Tibial nerve (tissue), 4 donors: ENCODE measurements at places on chromosomes 2 and 18. TPM values are rescaled to one million over a fixed set of nuclear protein-coding genes. Genes with fewer than 3 reads are reported as not detected.

DNA sequence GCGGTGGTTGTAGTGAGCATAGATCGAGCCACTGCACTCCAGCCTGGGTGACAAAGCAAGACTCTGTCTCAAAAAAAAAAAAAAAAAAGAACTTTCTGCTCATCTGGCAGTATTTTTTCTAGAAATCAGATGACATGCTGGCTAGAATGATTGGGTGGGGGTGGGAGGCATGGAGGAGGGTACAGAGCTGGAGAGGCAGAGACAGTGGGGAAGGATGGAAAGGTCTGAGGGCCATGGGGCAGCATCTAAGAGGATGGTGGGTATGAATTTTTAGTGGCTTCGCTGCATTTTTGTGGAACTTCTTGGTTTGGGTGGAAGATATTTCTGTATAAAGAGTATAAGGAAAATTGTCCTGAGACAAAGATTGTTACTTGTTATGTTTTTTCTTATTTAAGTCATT lies 23.3 kb downstream of the ARMC9 start:
- no peaks in the 10 kb centered on the region for H3K36me3 ChIP-seq
- H3K27me3 ChIP-seq = no peaks in the 10 kb centered on the region
- no peak for DNase-seq
- H3K4me1 ChIP-seq = no peaks in the 10 kb centered on the region
- H3K4me3 ChIP-seq = no peak overlapping the region
- peak overlapping the region; percentile 66 for H3K27ac ChIP-seq

DNA sequence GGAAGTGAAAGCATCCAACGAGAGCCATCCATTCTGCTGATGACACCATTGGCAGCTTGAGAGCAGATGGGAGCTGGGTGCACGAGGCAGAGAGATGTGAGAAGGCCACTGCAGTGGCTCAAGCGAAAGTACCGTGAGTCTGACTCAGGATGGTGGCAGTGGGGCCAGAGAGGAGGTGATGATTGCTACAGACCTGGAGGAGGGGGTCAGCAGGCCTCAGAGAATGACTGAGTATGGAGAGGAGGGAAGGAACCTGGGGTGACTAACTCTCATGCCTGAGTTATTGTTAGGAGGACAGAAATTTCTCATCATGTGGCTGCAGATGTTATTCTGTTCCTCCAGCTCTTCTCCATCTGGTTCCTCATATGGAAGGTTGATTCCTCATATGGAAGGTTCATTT lies 8.8 kb upstream of the ZBTB7C start:
- H3K4me3 ChIP-seq = no peak overlapping the region
- DNase-seq = no peak
- H3K4me1 ChIP-seq = peaks cover 8% of the 10 kb centered on the region
- H3K27ac ChIP-seq = no peak overlapping the region
- no peaks in the 10 kb centered on the region for H3K27me3 ChIP-seq

The STPG4 gene
- total RNA-seq = not detected

- no peak for DNase-seq
- H3K36me3 ChIP-seq = no peaks in the 10 kb centered on the region
- no peak overlapping the region for H3K4me3 ChIP-seq
- peak overlapping the region; percentile 40 for H3K27ac ChIP-seq
- no peaks in the 10 kb centered on the region for H3K4me1 ChIP-seq
- H3K27me3 ChIP-seq = no peaks in the 10 kb centered on the region
Measured at GRCh38 chr2:219002395-219003266, 9.4 kb upstream of the CRYBA2 start.

- H3K4me3 ChIP-seq = no peak overlapping the region
- no peaks in the 10 kb centered on the region for H3K4me1 ChIP-seq
- H3K27ac ChIP-seq = no peak overlapping the region
Measured at GRCh38 chr2:125707611-125708010, 948.3 kb upstream of the GYPC start.

The KCNIP3 gene
- total RNA-seq = 61.2 TPM

The WNT10A gene
- 0.39 TPM for total RNA-seq

- no peaks in the 10 kb centered on the region for H3K27me3 ChIP-seq
- H3K27ac ChIP-seq = no peak overlapping the region
- no peak overlapping the region for H3K4me3 ChIP-seq
- no peaks in the 10 kb centered on the region for H3K4me1 ChIP-seq
Measured at GRCh38 chr18:12554796-12555388, 103.0 kb downstream of the SPIRE1 start.

DNA sequence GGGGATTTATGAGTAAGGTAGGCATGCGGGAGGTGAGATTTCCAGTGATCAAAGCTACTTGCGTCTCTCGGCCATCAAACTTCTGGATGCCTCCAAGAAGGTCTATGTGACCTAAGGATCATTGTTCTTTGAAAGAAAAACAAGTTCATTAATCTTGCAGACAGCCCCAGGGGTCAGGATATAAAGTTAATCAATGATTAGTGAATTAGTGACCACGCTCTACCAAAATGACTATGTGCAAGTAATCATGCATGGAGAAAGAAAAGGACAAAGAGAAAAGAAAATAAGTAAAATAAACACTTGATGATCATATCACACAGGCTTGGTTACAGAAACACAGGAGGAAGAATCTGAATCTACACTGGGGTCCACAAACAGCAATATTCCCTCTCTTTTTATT lies 42.5 kb upstream of the BCL11A start:
- no peaks in the 10 kb centered on the region for H3K4me1 ChIP-seq
- no peak overlapping the region for H3K4me3 ChIP-seq
- H3K27ac ChIP-seq = no peak overlapping the region
- no peaks in the 10 kb centered on the region for H3K36me3 ChIP-seq
- H3K27me3 ChIP-seq = no peaks in the 10 kb centered on the region
- DNase-seq = no peak

The BMPR2 gene
- total RNA-seq = 53.3 TPM

The BCL2 gene
- 79.1 TPM for total RNA-seq

DNA sequence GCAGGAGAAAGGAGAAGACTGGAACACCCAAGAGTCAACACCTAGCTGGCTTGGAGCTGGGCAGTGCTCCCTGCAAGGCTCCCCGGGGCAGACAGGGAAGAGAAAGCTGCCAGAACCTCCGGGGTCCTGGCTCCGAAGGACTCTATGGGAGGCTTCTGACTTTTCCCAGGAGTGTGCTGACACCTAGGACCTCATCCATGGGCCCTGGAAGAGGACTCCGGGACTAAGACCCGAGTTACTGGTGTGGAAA lies 37.8 kb upstream of the ATP6V1B1 start:
- no peaks in the 10 kb centered on the region for H3K36me3 ChIP-seq
- no peak overlapping the region for H3K4me3 ChIP-seq
- DNase-seq = no peak
- peaks cover 46% of the 10 kb centered on the region for H3K4me1 ChIP-seq

DNA sequence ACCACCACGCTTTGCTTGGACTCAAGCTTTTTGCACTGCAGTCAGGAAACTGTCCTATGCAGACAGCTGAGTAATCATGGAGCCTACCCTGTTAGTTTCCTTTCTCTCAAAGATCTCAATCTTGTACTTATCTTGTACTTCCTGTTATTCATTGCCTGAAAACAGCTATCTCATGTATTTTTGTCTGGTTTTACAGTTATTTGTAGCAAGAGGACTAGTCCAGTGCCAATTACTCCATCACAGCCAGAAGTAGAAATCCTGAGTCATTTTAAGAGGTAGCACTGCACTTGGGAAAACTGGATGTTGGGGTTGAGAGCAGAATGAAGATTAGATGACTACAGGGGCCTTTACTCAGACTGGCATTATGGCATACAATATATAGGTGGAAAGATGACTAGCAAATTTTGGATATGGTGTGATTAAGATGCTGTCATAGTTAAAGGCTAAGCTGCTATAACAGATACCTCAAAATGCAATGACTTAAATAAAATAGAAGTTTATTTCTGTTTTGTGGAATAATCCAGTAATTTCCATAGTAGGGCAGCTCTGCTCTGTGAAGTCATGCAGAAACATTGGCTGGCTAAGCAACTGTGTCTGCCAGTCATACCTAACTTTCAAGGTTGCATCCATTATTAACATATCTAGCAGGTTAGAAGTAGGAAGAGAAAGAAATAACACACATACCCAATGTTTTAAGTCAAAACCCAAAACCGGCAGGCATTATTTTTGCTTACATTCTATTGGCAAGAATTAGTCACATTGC lies 21.1 kb upstream of the CHMP3 start:
- no peaks in the 10 kb centered on the region for H3K4me1 ChIP-seq
- no peak overlapping the region for H3K4me3 ChIP-seq
- H3K27me3 ChIP-seq = no peaks in the 10 kb centered on the region
- H3K27ac ChIP-seq = no peak overlapping the region

- H3K27ac ChIP-seq = no peak overlapping the region
- H3K4me3 ChIP-seq = no peak overlapping the region
- H3K27me3 ChIP-seq = no peaks in the 10 kb centered on the region
Measured at GRCh38 chr2:5391362-5391761, 300.8 kb upstream of the SOX11 start.

- DNase-seq = peak; percentile 48
- peak overlapping the region; percentile 86 for H3K4me3 ChIP-seq
- no peaks in the 10 kb centered on the region for H3K27me3 ChIP-seq
- peaks cover 8% of the 10 kb centered on the region for H3K36me3 ChIP-seq
- H3K27ac ChIP-seq = peak overlapping the region; percentile 97
- no peaks in the 10 kb centered on the region for H3K4me1 ChIP-seq
Measured at GRCh38 chr2:20450201-20450999, 3.5 kb downstream of the RHOB start.

The INPP4A gene
- 23.7 TPM for total RNA-seq

DNA sequence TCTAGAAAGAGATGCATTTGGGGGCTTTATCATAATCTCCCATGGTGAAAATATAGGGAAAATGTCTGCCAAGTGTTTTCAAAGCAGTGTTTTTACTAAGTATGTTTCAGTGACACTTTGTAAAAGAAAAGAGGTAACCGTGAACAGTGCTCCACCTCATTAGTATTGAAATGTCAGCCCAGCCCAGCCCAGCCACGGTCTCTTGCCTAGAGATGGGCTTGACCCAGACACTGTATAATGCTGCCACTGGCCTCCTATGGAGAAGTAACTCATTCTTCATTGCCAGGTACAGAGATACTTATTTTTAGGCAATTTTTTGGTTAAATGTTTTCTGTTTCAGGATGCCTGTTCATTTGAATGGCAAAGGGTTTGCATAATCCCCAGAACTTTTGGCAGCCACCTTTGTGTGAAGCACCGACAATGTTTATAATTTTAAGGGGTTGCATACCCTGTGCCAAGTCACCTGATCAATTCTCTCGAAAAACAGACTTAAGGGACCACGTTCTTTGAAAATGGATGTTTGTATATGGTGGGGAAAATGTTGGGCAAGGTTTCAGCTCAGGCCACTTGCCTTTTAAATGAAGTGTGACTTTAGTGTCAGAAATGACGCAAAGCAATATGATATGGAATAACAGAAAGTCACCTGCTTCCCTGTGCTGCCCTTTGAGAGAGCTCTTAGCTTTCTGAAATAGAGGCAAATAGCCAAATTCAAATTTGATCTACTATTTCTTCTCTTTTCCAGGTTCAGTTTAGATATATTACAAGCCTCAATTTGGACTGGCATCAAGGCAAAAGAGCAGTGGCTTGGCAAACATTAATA lies 314.5 kb upstream of the RGPD4 start:
- H3K4me1 ChIP-seq = no peaks in the 10 kb centered on the region
- no peak for DNase-seq
- H3K4me3 ChIP-seq = no peak overlapping the region
- no peaks in the 10 kb centered on the region for H3K36me3 ChIP-seq

The WIPF1 gene
- total RNA-seq = 56.5 TPM

The DCDC2C gene
- total RNA-seq = 7.3 TPM

The CYP27A1 gene
- 92.4 TPM for total RNA-seq

The DSC3 gene
- total RNA-seq = 11.4 TPM

The SLC11A1 gene
- total RNA-seq = 65.6 TPM

GRCh38 chr2:200609028-200609614 lies 23.3 kb downstream of the AOX1 start:
- H3K27ac ChIP-seq = no peak overlapping the region
- DNase-seq = peak; percentile 53
- no peaks in the 10 kb centered on the region for H3K27me3 ChIP-seq
- no peaks in the 10 kb centered on the region for H3K36me3 ChIP-seq

- no peak for DNase-seq
- no peaks in the 10 kb centered on the region for H3K4me1 ChIP-seq
- H3K4me3 ChIP-seq = no peak overlapping the region
- no peak overlapping the region for H3K27ac ChIP-seq
- H3K36me3 ChIP-seq = no peaks in the 10 kb centered on the region
- no peaks in the 10 kb centered on the region for H3K27me3 ChIP-seq
Measured at GRCh38 chr2:158692372-158693103, 102.6 kb upstream of the DAPL1 start.

- no peak overlapping the region for H3K27ac ChIP-seq
- no peak for DNase-seq
- H3K4me3 ChIP-seq = no peak overlapping the region
Measured at GRCh38 chr2:118925981-118926380, 16.0 kb upstream of the MARCO start.
